ENCODE measurements at places on chromosomes 2 and 18. TPM values are rescaled to one million over a fixed set of nuclear protein-coding genes. Genes with fewer than 3 reads are reported as not detected.
A peak's percentile ranks its signal among the peaks of the same experiment; 100 is the strongest.

The GATA6 gene
- 0.32 TPM for total RNA-seq

- peak; percentile 56 for ATAC-seq
These were observed 66.4 kb downstream of the EPAS1 start for GRCh38 chr2:46363535-46364170.

- ATAC-seq: no peak
These were observed 112.9 kb downstream of the SEPTIN10 start for GRCh38 chr2:109500910-109501309.

The EVX2 gene
- not detected for total RNA-seq

The ST8SIA5 gene
- total RNA-seq: not detected
